ENCODE measurements at places on chromosomes 4 and X.

DNA sequence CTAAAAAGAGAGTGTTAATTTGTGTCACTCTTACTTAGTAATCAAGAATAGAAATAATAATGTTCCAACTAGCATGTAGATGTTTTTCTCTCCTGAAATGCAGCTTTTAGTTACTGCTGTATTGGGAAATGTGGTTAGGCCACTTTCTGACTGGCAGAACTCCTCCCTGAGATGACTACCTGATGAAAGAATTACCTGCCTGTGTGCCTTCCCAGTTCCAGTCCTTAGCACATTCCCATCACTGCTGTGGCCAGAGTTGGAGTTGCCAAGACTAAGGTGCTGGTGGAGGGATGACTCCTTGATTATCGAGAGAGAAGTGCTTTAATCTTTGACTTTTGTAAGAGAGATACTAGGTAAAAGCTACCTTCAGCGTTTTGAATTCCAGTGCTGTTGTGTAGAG lies 9.5 kb downstream of the GAB1 start:
- peak; percentile 91 for DNase-seq

GRCh38 chr4:2944586-2945526 lies 18.4 kb downstream of the NOP14 start:
- DNase-seq = no peak

GRCh38 chr4:55445921-55446577 lies 50.3 kb downstream of the TMEM165 start:
- DNase-seq = no peak

DNA sequence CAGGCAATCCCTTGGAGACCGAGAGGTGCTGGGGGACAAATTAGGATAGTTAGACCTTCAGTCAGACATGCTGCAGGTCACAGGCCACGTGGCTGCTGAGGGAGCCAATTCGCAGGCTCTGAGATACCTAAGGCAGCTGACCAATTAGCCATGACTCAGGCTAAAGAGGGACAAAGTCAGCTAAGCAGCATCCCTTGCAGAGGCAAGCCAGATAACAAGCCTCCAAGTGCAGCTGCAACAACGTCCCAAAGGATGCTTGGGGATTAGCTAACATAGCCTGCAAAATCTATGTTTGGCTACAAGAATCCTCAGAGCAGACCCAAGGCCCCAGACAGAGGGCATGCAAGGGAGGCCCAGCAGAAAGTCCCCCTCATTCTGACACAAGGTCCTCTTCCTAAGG lies 93.5 kb downstream of the SEL1L3 start:
- peak; percentile 11 for DNase-seq

- DNase-seq = no peak
Measured at GRCh38 chr4:150569998-150570535, 11.9 kb upstream of the MAB21L2 start.

GRCh38 chr4:99816545-99817308 lies at the start of gene DAPP1:
TSS of gene DAPP1 (plus strand) at chr4:99816827. CDS start at chr4:99816914, 87 bp downstream.
- DNase-seq = peak; percentile 53

DNA sequence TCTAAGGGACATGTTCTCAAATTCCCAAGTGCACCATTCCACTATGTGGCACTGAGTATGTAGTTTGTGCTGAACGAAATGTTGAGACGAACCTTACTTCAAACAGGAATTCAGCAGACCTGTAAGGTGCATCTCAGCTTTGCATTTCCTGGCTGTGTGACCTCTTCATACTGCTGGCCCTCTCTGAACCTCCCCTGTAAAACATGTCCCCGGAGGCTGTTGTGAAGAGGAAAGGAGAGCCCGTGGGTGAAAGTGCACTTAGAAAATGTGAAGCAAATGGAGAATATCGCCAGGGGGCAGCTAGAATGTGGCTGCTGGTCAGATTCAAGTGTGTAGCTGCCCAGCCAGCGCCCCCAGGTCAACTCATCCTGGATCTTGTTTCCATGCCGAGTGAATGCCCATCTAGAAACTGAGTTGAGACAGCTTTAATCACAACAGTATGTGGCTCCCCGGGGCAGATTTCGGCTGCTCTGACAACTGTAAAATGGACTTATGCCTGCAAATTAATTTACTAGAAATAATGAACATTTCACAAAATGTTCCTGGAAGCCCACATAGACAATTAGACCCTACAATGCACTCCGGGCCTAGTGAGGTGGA lies 263.3 kb downstream of the EVC2 start:
- no peak for DNase-seq

GRCh38 chr4:10861036-10861435 lies 176.5 kb upstream of the CLNK start:
- no peak for DNase-seq

DNA sequence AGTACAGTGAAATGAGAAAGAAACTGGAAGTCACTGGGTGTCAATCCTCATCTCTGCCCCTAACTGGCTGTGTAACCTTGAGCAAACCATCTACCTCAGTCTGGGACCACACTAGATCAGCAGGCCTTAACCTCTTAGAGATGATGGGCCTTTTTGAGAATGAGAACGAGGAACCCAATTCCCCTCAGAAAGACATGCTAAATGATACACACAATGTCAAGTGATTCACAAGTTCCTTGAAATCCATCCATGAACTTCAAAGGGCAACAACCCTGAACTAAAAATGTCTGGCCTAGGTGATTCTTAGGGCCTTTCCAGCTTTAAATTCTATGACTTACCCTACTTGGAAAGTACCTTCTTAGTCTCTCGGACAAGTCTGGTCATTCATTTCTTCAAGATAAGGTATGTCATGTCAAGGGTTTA lies 47.4 kb downstream of the ACSL4 start:
- DNase-seq = no peak

GRCh38 chr4:155929833-155930232 lies 23.8 kb downstream of the CTSO start:
- DNase-seq = no peak

- DNase-seq = no peak
Measured at GRCh38 chr4:165656399-165656798, 216.6 kb upstream of the TLL1 start.

- no peak for DNase-seq
Measured at GRCh38 chr4:141328560-141329173, 108.0 kb downstream of the ZNF330 start.

DNA sequence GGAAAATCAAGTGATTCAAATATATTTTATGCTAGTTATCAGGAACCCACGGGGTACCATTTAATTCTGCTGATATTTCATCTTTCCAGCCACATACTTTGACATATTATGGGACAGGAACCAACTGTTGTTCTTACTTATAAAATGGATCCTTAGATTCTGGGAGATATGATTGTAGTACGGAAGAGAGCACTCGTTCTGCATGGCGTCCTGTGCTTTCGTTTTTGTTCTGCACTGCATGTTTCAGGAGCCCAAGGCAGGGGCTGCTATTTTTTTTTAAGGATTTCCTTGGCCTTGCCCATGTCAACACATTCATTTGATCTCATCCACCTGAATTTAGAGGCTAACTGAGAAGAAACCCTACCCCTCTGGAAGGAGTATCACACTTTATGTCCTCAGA lies 245.5 kb upstream of the TLL1 start:
- no peak for DNase-seq

DNA sequence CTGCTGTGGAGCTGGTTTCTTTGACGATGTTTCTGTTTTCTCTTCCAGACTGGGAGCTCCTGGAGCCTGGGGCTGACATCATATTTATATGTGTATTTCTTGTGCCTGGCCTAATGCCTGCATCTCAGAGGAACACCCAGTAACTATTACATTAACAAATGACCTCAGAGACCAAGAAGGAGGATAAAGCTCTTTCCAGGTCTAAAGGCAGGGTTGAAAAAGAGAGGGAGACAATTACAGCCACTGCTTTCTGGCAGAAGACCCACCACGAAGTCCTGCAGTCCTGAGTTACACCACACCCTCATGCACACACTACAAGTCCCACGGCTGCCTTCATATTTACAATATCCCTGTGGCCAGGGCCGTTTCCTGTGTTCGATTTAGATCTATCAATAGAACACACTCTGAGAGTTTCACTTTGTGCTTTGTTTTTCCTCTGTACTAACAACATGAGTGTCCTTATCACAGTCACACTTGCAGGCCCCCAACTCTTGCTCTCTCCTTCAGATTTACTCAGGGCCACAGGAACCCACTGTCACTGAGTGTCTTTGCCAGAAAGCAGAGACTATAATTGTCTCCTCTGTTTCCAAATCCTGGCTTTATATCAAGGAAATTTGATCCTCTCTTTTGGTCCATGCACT lies 535.5 kb downstream of the MID1IP1 start:
- no peak for DNase-seq

GRCh38 chr4:188695261-188695660 lies 556.0 kb downstream of the TRIML1 start:
- DNase-seq = no peak

DNA sequence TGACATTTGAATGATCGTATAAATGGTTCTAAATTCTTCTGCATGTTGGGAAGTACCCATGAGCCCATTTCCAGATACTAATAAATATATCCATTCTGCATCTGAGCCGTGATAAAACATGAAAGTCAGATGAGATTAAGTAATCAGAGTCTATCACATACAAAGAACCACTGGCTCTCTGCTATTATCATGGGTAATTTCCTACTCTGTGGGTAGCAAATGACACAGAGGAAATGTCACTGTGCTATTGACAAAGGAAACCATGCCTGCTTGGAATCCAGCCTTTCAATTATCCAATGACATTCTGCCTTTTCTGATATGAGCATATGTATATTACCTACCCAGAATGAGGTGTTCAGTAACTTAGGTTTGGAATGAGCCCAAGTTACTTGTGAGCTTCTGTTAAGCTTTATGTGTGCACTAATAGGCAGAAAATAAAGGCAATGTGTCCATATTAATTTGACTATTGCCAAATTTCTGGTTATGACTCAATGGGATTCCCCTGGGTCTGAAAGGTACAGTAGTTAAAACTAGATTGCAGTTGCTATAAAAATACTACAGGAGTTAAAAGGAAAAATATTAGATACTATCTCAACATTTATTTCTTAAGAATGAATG lies 238.7 kb upstream of the KCNIP4 start:
- peak; percentile 66 for DNase-seq

GRCh38 chr4:38675146-38676121 lies 11.4 kb downstream of the KLF3 start:
- DNase-seq = peak; percentile 84

GRCh38 chrX:110286106-110286505 lies 31.8 kb downstream of the AMMECR1 start:
- DNase-seq = no peak

GRCh38 chr4:164595751-164596150 lies 158.2 kb upstream of the SMIM31 start:
- DNase-seq = no peak

DNA sequence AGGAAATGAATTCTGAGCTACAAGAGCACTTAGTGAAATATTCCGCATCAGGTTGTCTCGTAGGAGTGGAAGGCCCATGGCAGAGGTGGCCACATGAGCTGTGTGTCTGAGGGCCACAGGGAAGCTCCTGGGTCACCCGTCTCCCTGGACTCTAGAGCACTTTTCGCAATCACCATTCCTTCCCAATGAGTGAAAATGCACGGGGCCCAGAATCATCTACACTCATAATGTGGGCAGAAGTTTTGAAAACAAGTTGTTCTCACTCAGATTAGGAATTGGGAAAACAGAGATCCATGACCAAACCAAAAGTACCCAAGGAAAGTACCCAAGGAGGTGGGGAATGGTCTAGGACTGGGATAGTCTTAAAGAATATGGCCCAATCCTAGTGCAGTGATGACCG lies 94.4 kb downstream of the SCD5 start:
- no peak for DNase-seq

DNA sequence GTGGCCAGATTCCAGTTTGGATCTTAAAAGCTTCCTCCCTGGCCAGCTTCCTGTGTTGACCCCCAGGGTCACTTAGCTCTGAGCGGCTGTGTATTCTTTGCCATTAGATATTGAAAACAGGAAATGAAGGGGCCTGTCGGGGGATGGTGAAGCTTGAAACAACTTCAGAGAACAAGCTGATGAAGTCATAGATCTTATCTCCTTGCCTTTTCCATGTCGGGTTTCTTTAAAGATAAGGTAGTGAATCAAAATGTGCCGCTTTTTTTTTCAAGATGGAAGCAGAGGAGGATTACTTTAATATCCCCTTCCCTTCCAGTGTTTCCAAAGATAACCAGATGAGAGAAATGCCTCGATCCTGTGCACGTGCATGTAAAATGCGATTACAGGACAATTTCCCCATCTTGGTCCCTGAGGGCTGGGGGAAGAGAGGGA lies 508.5 kb downstream of the MID1IP1 start:
- DNase-seq = peak; percentile 86

DNA sequence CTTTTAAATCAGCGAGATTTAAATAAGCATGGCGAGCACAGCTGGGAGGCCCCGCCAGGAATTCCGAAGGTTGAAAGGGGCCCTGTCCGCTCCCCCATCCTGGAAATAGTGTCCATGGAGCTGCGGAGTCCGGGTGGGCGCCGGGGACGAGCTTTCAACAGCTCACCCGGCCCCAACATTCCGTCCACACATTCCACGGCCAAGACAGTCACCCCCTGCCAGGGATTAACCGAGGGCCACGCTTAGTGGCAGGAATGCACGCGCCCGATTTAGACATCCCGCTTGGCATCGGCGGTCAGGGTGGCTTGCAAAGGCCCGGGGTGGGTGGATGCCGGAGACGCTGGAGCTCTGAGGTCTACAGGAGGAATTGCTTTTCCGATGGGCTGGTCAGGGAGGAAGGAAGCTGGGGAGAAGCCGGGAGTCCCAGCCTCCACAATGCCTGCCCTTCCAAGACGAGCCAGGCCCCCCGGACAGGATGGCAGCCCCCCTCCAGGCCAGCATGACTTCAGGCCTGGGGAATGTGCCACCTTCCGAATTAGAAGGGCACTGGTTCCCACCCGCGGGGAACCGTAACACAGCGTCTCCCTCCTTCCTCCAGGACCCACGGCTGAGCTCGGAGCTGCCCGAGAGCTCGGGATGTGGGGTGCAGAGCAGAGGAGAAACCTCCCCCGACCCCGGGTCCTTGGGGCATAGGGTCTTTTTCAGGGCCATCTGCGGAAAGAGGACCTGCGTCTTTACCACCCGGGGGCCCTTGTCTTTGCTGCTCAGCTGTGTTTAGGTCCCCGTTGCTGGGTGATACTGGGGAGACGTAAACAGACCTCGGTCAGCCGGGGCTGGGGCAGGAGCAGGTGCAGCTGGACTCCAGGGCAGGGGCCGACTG lies 26.9 kb upstream of the PPP2R3B start:
- peak; percentile 68 for DNase-seq

GRCh38 chr4:183022617-183023016 lies 76.4 kb upstream of the WWC2 start:
- no peak for DNase-seq

DNA sequence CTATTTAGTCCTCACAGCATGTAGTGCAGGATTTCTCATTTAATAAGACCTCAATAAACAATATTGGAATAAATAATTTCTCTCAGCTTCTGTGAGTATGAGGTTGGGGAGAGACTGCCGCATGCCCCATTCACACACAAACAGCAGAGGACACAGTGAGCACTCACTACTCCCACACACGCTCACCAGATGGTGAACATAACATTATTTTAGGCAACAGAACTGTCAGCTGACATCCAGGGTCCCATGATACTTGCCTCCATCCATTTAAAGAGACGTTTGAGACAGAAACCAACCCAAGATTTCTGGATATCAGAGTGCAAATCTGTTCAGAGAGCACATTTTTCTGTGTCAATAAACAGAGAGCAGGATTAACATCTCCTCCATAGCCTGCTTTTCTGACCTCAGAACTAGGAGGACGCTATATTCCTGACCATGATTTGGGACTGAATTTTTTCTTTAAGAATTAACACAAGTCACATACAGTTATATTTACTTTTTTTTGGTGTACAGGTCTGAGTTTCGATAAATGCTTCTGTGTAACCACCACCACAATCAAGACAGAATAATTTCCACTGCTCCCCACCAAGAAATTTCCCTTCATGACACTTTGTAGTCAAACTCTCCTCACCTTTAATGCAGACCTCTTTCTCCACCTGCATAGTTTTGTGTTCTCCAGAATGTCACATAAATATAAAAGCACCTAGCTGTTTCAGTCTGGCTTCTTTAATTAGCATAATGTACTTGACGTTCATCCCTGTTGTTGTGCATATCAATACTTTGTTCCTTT lies 16.7 kb downstream of the GPRIN3 start:
- no peak for DNase-seq
